ENCODE measurements at places on chromosomes 7 and 10. TPM values are rescaled to one million over a fixed set of nuclear protein-coding genes. Genes with fewer than 3 reads are reported as not detected.

The TEX47 gene
- total RNA-seq = not detected

The GLCCI1 gene
- 4.9 TPM for total RNA-seq

The AOC1 gene
- not detected for total RNA-seq

The LRRC4 gene
- total RNA-seq = 0.75 TPM

The PHKG1 gene
- 1.0 TPM for total RNA-seq

The UTF1 gene
- total RNA-seq = not detected

The COL13A1 gene
- 0.47 TPM for total RNA-seq

The FBXO24 gene
- 1.3 TPM for total RNA-seq

The CAV2 gene
- total RNA-seq = 16.2 TPM

DNA sequence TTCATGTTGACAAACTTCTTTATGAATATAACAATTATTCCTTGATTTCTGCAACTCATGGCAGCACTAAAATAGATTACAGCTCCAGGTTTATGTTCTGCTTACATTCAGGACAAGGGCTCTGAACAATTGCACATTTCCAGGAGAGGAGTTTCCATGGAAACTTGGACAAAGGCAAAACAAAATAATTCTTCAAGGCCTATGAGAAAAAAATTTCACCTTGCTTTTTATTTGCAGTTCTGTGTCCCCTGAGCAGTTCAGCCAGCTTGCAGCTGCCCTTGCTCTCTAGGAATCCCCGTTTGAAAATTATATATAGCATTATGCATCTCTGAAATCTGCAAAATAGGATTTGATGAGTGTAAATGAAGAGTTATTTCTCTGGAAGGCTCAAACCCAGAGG, 71.7 kb downstream of the ARL4A start:
- H3K4me3 ChIP-seq = no peak overlapping the region
- no peaks in the 10 kb centered on the region for H3K36me3 ChIP-seq
- H3K27me3 ChIP-seq = no peaks in the 10 kb centered on the region
- no peak overlapping the region for H3K27ac ChIP-seq
- no peak for DNase-seq
- no peaks in the 10 kb centered on the region for H3K4me1 ChIP-seq

DNA sequence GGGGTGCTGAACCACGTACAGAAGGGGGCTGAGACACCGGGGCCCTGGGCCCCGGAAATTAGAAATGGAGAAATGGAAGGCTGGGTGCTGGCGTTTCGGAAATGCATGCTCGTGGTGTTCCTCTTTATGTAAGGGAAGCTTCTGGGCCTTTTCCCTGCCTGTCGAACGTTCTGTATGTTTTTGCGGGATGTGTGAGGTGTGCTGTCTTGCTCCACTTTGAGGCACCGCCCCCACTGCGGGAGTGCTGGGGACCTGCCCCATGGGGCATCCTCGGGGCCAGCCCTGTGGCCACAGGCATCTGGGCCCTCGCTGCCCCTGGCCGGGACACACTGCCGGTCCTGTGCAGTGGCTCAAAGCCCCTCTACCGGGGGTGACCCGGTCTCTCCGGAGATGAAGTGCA, 1.7 kb upstream of the VENTX start:
- no peak overlapping the region for H3K27ac ChIP-seq
- no peak overlapping the region for H3K4me3 ChIP-seq
- no peaks in the 10 kb centered on the region for H3K36me3 ChIP-seq
- H3K4me1 ChIP-seq = peaks cover 17% of the 10 kb centered on the region
- no peak for DNase-seq

DNA sequence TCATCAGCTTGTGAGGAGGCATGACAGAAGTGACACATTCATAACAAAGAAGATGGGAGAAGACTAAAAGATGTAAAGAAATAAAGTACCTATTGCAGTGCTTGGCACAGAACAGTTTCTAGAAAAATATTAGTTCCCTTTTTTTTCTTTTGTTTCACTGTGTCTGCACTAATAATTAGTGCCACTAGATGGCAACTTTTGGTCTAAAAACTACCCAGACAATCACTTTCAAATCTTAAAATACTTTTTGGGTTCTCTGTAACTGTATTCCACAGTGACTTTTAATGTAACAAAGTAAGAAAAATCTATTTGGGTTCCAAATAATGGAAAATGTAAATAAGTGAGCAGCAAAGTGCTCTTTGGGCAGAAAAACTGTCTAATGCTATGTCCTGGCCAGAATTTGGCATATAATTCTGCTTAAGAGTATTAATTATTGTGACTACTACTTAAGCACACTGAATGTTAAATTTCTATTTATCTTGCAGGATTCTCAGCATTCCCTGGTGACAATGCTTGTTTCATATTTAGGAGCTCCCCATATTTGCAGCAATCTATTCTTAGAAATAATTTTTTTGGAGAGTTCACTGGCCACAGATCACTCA, 134.8 kb upstream of the KIF5B start:
- no peak overlapping the region for H3K27ac ChIP-seq
- H3K4me1 ChIP-seq = peaks cover 4% of the 10 kb centered on the region
- no peak for DNase-seq
- no peak overlapping the region for H3K4me3 ChIP-seq
- no peaks in the 10 kb centered on the region for H3K36me3 ChIP-seq

GRCh38 chr10:111686796-111687195, 496.8 kb downstream of the GPAM start:
- no peaks in the 10 kb centered on the region for H3K27me3 ChIP-seq
- H3K4me3 ChIP-seq = no peak overlapping the region
- DNase-seq = no peak
- H3K27ac ChIP-seq = no peak overlapping the region

GRCh38 chr7:5424749-5425506, 1.3 kb upstream of the TNRC18 start:
- no peaks in the 10 kb centered on the region for H3K36me3 ChIP-seq
- no peaks in the 10 kb centered on the region for H3K27me3 ChIP-seq
- peak overlapping the region; percentile 100 for H3K27ac ChIP-seq
- H3K4me3 ChIP-seq = peak overlapping the region; percentile 83
- peaks cover 29% of the 10 kb centered on the region for H3K4me1 ChIP-seq

- no peak overlapping the region for H3K27ac ChIP-seq
- no peak overlapping the region for H3K4me3 ChIP-seq
- no peaks in the 10 kb centered on the region for H3K4me1 ChIP-seq
- no peaks in the 10 kb centered on the region for H3K36me3 ChIP-seq
- DNase-seq = no peak
These were observed 137.5 kb downstream of the IMMP2L start for GRCh38 chr7:111424768-111425167.

DNA sequence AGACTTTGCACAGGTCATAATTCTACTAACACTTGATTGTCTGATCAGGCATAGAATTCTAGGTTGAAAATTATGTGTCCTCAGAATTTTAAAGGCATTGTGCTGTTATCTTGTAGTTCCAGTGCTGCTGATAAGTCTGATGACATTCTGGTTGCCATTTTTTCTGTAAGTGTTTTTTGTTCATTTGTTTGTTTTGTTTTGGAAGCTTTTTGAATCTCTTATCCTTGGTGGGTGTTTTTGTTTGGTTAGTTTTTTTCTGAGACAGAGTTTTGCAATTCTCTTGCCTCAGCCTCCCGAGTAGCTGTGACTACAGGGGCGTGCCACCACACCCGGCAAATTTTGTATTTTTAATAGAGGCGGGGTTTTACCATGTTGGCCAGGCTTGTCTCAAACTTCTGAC, 178.9 kb downstream of the CCDC71L start:
- no peak overlapping the region for H3K27ac ChIP-seq
- DNase-seq = no peak
- peaks cover 37% of the 10 kb centered on the region for H3K4me1 ChIP-seq
- H3K4me3 ChIP-seq = no peak overlapping the region
- H3K36me3 ChIP-seq = no peaks in the 10 kb centered on the region

- H3K27ac ChIP-seq = peak overlapping the region; percentile 80
- H3K27me3 ChIP-seq = no peaks in the 10 kb centered on the region
- H3K4me3 ChIP-seq = no peak overlapping the region
- no peaks in the 10 kb centered on the region for H3K36me3 ChIP-seq
These were observed 39.7 kb upstream of the SLC35B4 start for GRCh38 chr7:134356421-134356936.

- no peaks in the 10 kb centered on the region for H3K27me3 ChIP-seq
- H3K4me3 ChIP-seq = no peak overlapping the region
- no peak overlapping the region for H3K27ac ChIP-seq
- H3K36me3 ChIP-seq = no peaks in the 10 kb centered on the region
These were observed 45.6 kb downstream of the AUTS2 start for GRCh38 chr7:69643708-69644445.

GRCh38 chr7:75842836-75843446, 29.3 kb upstream of the CCL24 start:
- no peak for DNase-seq
- no peak overlapping the region for H3K4me3 ChIP-seq
- H3K4me1 ChIP-seq = no peaks in the 10 kb centered on the region
- H3K27me3 ChIP-seq = no peaks in the 10 kb centered on the region
- H3K27ac ChIP-seq = no peak overlapping the region

GRCh38 chr7:93663561-93664299, 89.2 kb upstream of the CALCR start:
- H3K27ac ChIP-seq = no peak overlapping the region
- H3K27me3 ChIP-seq = no peaks in the 10 kb centered on the region
- H3K4me1 ChIP-seq = no peaks in the 10 kb centered on the region
- H3K4me3 ChIP-seq = no peak overlapping the region

DNA sequence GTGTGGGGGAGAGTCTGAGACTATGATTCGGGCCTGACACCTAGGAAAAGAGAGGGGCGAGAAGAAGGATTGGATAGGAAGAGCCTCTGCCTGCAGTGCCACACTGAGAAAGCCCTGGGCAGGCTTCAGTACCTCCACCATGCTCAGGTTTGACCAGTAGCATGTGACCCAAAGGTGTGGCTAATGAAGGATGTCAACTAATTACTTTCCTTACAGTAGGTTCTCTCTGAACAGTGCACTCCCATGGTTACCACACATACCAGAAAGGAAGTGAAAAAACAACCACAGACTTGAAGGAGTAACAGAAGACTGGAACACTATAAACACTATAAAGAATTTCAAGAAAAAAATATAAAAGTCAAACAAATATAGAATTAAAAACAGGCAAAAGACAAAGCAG, 46.2 kb downstream of the SEM1 start:
- no peak overlapping the region for H3K27ac ChIP-seq
- DNase-seq = no peak
- no peaks in the 10 kb centered on the region for H3K27me3 ChIP-seq
- H3K4me3 ChIP-seq = no peak overlapping the region
- no peaks in the 10 kb centered on the region for H3K36me3 ChIP-seq
- H3K4me1 ChIP-seq = no peaks in the 10 kb centered on the region

GRCh38 chr7:155496267-155497005, 38.5 kb downstream of the EN2 start:
- no peaks in the 10 kb centered on the region for H3K27me3 ChIP-seq
- H3K27ac ChIP-seq = no peak overlapping the region
- H3K4me3 ChIP-seq = no peak overlapping the region
- DNase-seq = no peak
- no peaks in the 10 kb centered on the region for H3K4me1 ChIP-seq

GRCh38 chr7:42227936-42228591, 8.9 kb downstream of the GLI3 start:
- no peak overlapping the region for H3K27ac ChIP-seq
- H3K4me3 ChIP-seq = no peak overlapping the region
- no peak for DNase-seq
- peaks cover 4% of the 10 kb centered on the region for H3K4me1 ChIP-seq
- H3K27me3 ChIP-seq = no peaks in the 10 kb centered on the region

Measured in liver (tissue), 10 donors.